Spinal cord (tissue), 10 donors: ENCODE measurements at places on chromosomes 1 and 21. TPM values are rescaled to one million over a fixed set of nuclear protein-coding genes. Genes with fewer than 3 reads are reported as not detected.

The HMGCS2 gene
- total RNA-seq: not detected

The ELAVL4 gene
- 77.4 TPM for total RNA-seq

The MYOG gene
- total RNA-seq: 0.11 TPM

GRCh38 chr1:231481289-231481688 is 47.2 kb upstream of the TSNAX start:
- DNase-seq: no peak
- H3K4me3 ChIP-seq: no peak overlapping the region
- H3K27ac ChIP-seq: no peak overlapping the region
- no peaks in the 10 kb centered on the region for H3K27me3 ChIP-seq

- no peaks in the 10 kb centered on the region for H3K27me3 ChIP-seq
- peak overlapping the region; percentile 42 for H3K27ac ChIP-seq
- no peak for DNase-seq
- H3K36me3 ChIP-seq: no peaks in the 10 kb centered on the region
Measured at GRCh38 chr1:25728301-25728935, 71.6 kb upstream of the SELENON start.

GRCh38 chr21:39645331-39645730 is 32.6 kb downstream of the B3GALT5 start:
- H3K27me3 ChIP-seq: no peaks in the 10 kb centered on the region
- no peak overlapping the region for H3K27ac ChIP-seq
- H3K4me3 ChIP-seq: no peak overlapping the region
- H3K4me1 ChIP-seq: peaks cover 8% of the 10 kb centered on the region
- no peak for DNase-seq
- peaks cover 12% of the 10 kb centered on the region for H3K36me3 ChIP-seq

- H3K27me3 ChIP-seq: no peaks in the 10 kb centered on the region
- DNase-seq: peak; percentile 74
- peaks cover 63% of the 10 kb centered on the region for H3K4me1 ChIP-seq
- peak overlapping the region; percentile 90 for H3K27ac ChIP-seq
- no peak overlapping the region for H3K4me3 ChIP-seq
Measured at GRCh38 chr1:204466416-204467405, 27.9 kb downstream of the PIK3C2B start.

DNA sequence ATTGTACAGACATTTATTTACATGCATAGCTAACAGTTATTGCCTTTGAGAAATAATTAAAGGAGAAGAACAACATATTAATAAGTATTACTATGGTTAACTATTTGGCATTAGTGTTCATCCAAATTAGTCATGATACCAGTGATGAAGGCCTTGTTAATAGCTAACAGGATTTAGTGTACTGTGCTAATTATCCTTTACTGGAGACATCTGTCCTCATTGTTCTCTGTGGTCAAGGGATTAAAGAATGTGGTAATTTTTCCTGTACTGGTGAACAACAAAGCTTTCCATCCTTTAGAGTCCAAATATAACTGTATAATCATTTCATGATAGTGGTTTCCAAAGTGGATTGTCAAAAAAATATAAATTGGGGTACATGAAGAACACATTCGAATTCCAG is 103.9 kb downstream of the ADGRL4 start:
- H3K4me1 ChIP-seq: no peaks in the 10 kb centered on the region
- H3K27me3 ChIP-seq: no peaks in the 10 kb centered on the region
- H3K27ac ChIP-seq: no peak overlapping the region
- H3K36me3 ChIP-seq: no peaks in the 10 kb centered on the region

DNA sequence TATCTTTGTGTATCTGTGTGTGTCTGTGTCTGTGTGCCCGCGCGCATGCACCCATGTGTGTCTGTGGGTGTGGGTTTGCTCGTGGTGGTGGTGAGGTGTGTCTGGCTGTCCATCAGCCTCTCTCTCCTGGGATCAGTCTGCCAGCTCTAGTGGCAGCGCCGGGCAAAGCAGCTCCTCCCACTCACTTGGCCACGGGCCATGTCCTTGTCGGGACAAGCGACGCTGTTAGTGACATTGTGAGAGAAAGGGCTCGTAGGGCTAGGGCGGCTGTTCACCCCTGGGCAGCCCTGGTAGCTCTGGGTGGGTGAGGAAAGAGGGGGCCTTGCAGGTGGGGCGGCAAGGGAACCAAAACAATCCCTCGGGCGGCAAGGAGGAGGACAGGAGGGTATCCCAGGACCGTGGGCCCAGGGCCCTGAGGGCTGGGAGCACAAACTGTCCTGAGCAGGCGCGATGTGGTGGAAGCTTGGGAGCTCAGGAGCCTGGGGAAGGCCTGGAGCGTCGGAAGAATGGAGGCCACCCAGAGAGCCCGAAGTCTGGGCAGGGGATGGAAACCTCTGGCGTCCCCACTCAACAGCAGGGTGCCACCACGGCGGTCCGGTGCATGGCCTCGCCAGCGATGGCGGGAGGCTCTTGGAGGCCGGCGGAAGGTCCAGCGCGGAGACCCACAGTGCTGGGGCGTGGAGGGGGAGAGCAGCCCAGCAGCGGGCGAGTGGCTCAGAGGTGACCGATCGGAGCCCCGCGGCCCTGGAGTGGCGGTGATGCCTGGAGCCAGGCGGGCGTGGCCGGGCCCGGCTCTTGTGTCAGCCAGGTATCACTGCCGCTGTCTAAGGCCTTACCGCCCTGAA is 140.5 kb downstream of the LIPI start:
- no peaks in the 10 kb centered on the region for H3K27me3 ChIP-seq
- H3K36me3 ChIP-seq: peaks cover 40% of the 10 kb centered on the region
- no peak for DNase-seq
- no peaks in the 10 kb centered on the region for H3K4me1 ChIP-seq
- no peak overlapping the region for H3K27ac ChIP-seq

DNA sequence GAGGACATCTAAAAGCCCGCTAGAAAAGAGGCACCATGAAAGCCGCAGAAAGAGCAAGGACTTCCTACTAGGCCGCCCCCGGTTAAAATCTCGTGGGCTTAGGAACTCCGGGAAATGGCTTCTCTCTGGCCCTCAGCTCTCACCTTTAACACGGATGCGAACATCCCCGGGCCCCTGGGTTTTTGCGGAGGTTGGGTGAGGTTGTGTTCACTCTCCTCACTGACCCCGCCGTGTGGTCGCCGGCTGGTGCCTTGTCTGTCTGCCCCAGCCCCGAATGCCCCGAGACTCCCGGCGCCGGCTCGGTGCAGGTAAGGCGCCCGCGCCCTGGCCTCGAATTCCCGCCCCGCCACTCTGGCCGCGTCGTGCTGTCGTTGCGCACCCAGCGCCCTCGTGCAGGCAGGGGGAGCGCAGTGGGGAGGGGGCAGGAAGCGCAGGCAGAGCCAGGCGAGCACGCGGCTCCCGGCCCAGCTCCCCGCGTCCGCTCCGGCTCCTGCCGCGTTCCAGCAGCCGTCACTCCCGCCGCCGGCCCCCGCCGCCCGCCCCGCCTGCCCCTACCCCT is at the start of gene SHISAL2A:
SHISAL2A (plus strand) TSS at position 437 of the 559 bp plus-strand sequence. CDS start 326 bp downstream, outside the sequence.
- peak within 1 kb of the TSS; percentile 7 for H3K4me3 ChIP-seq
- no peak for DNase-seq
- no peaks in the 10 kb centered on the region for H3K36me3 ChIP-seq
- H3K4me1 ChIP-seq: peaks cover 23% of the 10 kb centered on the region

DNA sequence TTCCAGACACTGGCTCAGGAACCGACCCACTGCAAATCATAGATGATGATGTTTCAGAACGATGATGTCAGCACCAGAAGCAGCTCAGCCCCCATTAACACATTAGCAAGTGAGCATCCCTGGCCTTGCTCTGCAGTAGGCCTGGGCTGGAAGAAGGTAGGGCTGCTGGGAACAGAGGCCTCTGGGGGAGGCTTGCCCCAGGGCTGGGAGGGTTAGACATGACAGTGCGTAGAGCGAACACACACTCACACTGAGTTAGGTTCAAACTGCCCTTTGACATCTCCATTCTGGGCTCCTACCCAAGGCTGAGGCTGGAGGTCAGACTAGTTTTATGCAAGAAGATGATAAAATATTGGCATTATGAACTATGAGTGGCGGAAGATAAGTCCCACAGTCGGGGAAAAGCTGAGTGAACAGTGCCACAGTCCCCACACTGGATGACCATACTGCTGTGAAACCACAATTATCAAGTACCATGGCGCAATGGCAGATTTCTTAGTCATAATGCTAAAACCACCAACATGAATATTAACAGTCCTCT is 91.1 kb downstream of the DMRTB1 start:
- H3K27ac ChIP-seq: no peak overlapping the region
- H3K4me3 ChIP-seq: no peak overlapping the region
- no peaks in the 10 kb centered on the region for H3K36me3 ChIP-seq
- no peaks in the 10 kb centered on the region for H3K27me3 ChIP-seq
- DNase-seq: no peak
